Uterine smooth muscle cell (primary cell): ENCODE measurements at places on chromosomes 4 and X. TPM values are rescaled to one million over a fixed set of nuclear protein-coding genes. Genes with fewer than 3 reads are reported as not detected.

Gene CHST7
- 8.7 and 11.2 TPM in 2 replicates for total RNA-seq

Gene SPARCL1
- total RNA-seq: 0.22 and 2.1 TPM in 2 replicates

Gene RNF150
- 1.3 and 2.2 TPM in 2 replicates for total RNA-seq

Gene CNGA1
- not detected in 2 replicates for total RNA-seq

Gene PF4V1
- total RNA-seq: 0.33 and 0.87 TPM in 2 replicates

Gene MAGEA9B
- not detected in 2 replicates for total RNA-seq

Gene RBM47
- total RNA-seq: 3.3 and 4.4 TPM in 2 replicates

Gene IL2
- not detected in 2 replicates for total RNA-seq

Gene STAG2
- total RNA-seq: 91.2 and 107 TPM in 2 replicates

Gene CSAG2
- total RNA-seq: not detected in 2 replicates

Gene CAPN6
- under 0.01 TPM in 2 replicates for total RNA-seq

Gene EMCN
- under 0.01 and 0.12 TPM in 2 replicates for total RNA-seq

Gene F9
- total RNA-seq: not detected in 2 replicates

Gene PDLIM3
- total RNA-seq: 5.2 and 9.3 TPM in 2 replicates

Gene ADGRG4
- not detected in 2 replicates for total RNA-seq

Gene CXXC4
- total RNA-seq: under 0.01 TPM in 2 replicates

Gene CLGN
- 29.0 and 37.6 TPM in 2 replicates for total RNA-seq

Gene MFAP3L
- 0.55 and 2.6 TPM in 2 replicates for total RNA-seq

Gene DMD
- total RNA-seq: 3.9 and 4.4 TPM in 2 replicates

Gene RGS12
- total RNA-seq: 19.4 and 20.6 TPM in 2 replicates

Gene NR3C2
- total RNA-seq: 0.55 and 1.00 TPM in 2 replicates

Gene HPF1
- total RNA-seq: 33.6 and 56.3 TPM in 2 replicates

Gene COX7B2
- not detected in 2 replicates for total RNA-seq

Gene P2RY10
- not detected in 2 replicates for total RNA-seq

Gene PPP1R2C
- total RNA-seq: not detected in 2 replicates

Gene FGFR3
- 0.25 and 0.44 TPM in 2 replicates for total RNA-seq

Gene DMRTC1
- total RNA-seq: not detected in 2 replicates

Gene SSX3
- not detected in 2 replicates for total RNA-seq

Gene HSFX4
- total RNA-seq: not detected in 2 replicates

Gene ZNF185
- total RNA-seq: 4.3 and 4.5 TPM in 2 replicates

Gene KLF8
- 2.5 and 3.1 TPM in 2 replicates for total RNA-seq

Gene TMEM31
- not detected in 2 replicates for total RNA-seq

Gene PNMA6F
- total RNA-seq: not detected in 2 replicates

Gene OFD1
- total RNA-seq: 15.5 and 22.2 TPM in 2 replicates

Gene SYN1
- 0.22 and 0.25 TPM in 2 replicates for total RNA-seq

Gene PTPN13
- total RNA-seq: 69.2 and 91.1 TPM in 2 replicates

Gene SLITRK4
- 0.50 and 1.2 TPM in 2 replicates for total RNA-seq

Gene ETDB
- total RNA-seq: not detected in 2 replicates

Gene HNRNPD
- total RNA-seq: 28.7 and 45.3 TPM in 2 replicates

Gene FDCSP
- not detected in 2 replicates for total RNA-seq

Gene HMX1
- not detected in 2 replicates for total RNA-seq

Gene TLR8
- not detected in 2 replicates for total RNA-seq

Gene ITGB1BP2
- total RNA-seq: 1.00 and 1.2 TPM in 2 replicates

Gene HTRA3
- total RNA-seq: 0.37 and 0.55 TPM in 2 replicates

Gene OCIAD2
- total RNA-seq: 21.1 and 25.1 TPM in 2 replicates

Gene FRAS1
- 1.3 and 3.1 TPM in 2 replicates for total RNA-seq
